Heart left ventricle (tissue), 16 donors: ENCODE measurements at places on chromosomes 1 and 21. TPM values are rescaled to one million over a fixed set of nuclear protein-coding genes. Genes with fewer than 3 reads are reported as not detected.

- H3K27me3 ChIP-seq: no peaks in the 10 kb centered on the region
- H3K27ac ChIP-seq: no peak overlapping the region
- DNase-seq: no peak
- no peaks in the 10 kb centered on the region for H3K4me1 ChIP-seq
These were observed 67.6 kb downstream of the FHAD1 start for GRCh38 chr1:15314328-15315281.

- no peak overlapping the region for H3K27ac ChIP-seq
- H3K27me3 ChIP-seq: peaks cover 11% of the 10 kb centered on the region
- H3K36me3 ChIP-seq: no peaks in the 10 kb centered on the region
- no peak overlapping the region for H3K4me3 ChIP-seq
- no peak for DNase-seq
These were observed 33.3 kb downstream of the RUNX3 start for GRCh38 chr1:24896596-24897262.

DNA sequence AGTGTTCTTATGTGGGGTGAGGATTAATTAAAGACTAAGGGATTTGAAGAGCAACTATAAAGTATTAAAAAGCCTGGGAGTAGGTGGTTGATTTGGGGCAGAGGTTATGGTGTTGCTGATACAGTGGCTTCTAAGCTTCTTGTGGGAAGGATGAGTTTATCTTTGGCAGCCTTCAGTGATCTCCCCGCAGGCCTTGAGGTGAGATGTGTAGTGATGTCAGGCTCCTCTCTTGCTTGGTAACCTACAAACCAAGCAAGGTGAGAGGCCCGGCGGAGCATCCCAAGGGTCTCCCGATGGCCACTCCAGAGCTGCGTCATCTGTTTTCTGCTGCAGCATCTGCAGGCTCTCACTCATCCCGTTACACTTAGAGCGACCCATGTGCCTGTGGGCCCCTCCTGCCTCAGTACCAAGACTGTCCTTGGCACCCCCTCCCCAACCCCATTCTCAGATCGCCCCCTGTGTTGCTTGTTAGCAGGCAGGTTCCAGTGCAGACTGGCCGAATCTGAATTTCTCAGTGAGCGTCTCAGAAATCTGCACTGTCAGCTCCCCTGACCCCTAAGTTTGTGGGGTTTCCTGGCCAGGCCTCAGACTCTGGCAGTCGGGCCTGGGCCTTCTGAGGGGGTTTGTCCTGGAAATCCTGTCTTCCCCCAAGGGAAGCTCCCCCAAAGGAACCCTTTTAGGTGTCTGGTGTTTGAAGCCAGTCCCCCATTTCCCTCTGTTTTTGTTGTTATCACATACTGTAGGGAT lies 77.9 kb downstream of the GALNT2 start:
- no peaks in the 10 kb centered on the region for H3K36me3 ChIP-seq
- H3K4me3 ChIP-seq: no peak overlapping the region
- no peak for DNase-seq
- H3K27ac ChIP-seq: no peak overlapping the region
- no peaks in the 10 kb centered on the region for H3K27me3 ChIP-seq
- peaks cover 15% of the 10 kb centered on the region for H3K4me1 ChIP-seq

- no peaks in the 10 kb centered on the region for H3K4me1 ChIP-seq
- no peaks in the 10 kb centered on the region for H3K36me3 ChIP-seq
- no peaks in the 10 kb centered on the region for H3K27me3 ChIP-seq
- no peak for DNase-seq
- no peak overlapping the region for H3K27ac ChIP-seq
- no peak overlapping the region for H3K4me3 ChIP-seq
These were observed 379.8 kb downstream of the PTPRC start for GRCh38 chr1:199018471-199019135.

GRCh38 chr1:56972976-56973375 lies 7.2 kb upstream of the C8B start:
- H3K4me1 ChIP-seq: no peaks in the 10 kb centered on the region
- H3K36me3 ChIP-seq: no peaks in the 10 kb centered on the region
- no peaks in the 10 kb centered on the region for H3K27me3 ChIP-seq
- DNase-seq: no peak
- no peak overlapping the region for H3K27ac ChIP-seq
- no peak overlapping the region for H3K4me3 ChIP-seq

GRCh38 chr1:85274969-85275453 lies 1.4 kb downstream of the BCL10 start:
- peaks cover 21% of the 10 kb centered on the region for H3K36me3 ChIP-seq
- H3K27me3 ChIP-seq: no peaks in the 10 kb centered on the region
- no peak for DNase-seq
- peak overlapping the region; percentile 97 for H3K27ac ChIP-seq
- peak overlapping the region; percentile 93 for H3K4me3 ChIP-seq

- H3K4me3 ChIP-seq: no peak overlapping the region
- no peak overlapping the region for H3K27ac ChIP-seq
- H3K36me3 ChIP-seq: no peaks in the 10 kb centered on the region
- DNase-seq: no peak
- no peaks in the 10 kb centered on the region for H3K27me3 ChIP-seq
- H3K4me1 ChIP-seq: no peaks in the 10 kb centered on the region
These were observed 22.8 kb downstream of the FAM20B start for GRCh38 chr1:179048339-179049124.

- no peaks in the 10 kb centered on the region for H3K4me1 ChIP-seq
- DNase-seq: peak; percentile 44
- peaks cover 19% of the 10 kb centered on the region for H3K27me3 ChIP-seq
- no peaks in the 10 kb centered on the region for H3K36me3 ChIP-seq
- no peak overlapping the region for H3K4me3 ChIP-seq
- H3K27ac ChIP-seq: no peak overlapping the region
These were observed 11.0 kb upstream of the RNU1-3 start for GRCh38 chr1:16677552-16678431.

GRCh38 chr1:201299968-201300367 lies 16.7 kb downstream of the PKP1 start:
- H3K27me3 ChIP-seq: no peaks in the 10 kb centered on the region
- peaks cover 15% of the 10 kb centered on the region for H3K4me1 ChIP-seq
- H3K36me3 ChIP-seq: no peaks in the 10 kb centered on the region
- H3K27ac ChIP-seq: no peak overlapping the region

GRCh38 chr21:44024887-44025353 lies 12.8 kb downstream of the TRAPPC10 start:
- H3K36me3 ChIP-seq: no peaks in the 10 kb centered on the region
- no peak overlapping the region for H3K27ac ChIP-seq
- no peaks in the 10 kb centered on the region for H3K27me3 ChIP-seq
- H3K4me1 ChIP-seq: peaks cover 61% of the 10 kb centered on the region
- H3K4me3 ChIP-seq: no peak overlapping the region

- peaks cover 43% of the 10 kb centered on the region for H3K4me1 ChIP-seq
- no peak overlapping the region for H3K4me3 ChIP-seq
- no peak overlapping the region for H3K27ac ChIP-seq
- no peak for DNase-seq
- H3K27me3 ChIP-seq: no peaks in the 10 kb centered on the region
- no peaks in the 10 kb centered on the region for H3K36me3 ChIP-seq
These were observed 24.4 kb downstream of the CRYAA start for GRCh38 chr21:43193088-43193650.

- H3K27me3 ChIP-seq: no peaks in the 10 kb centered on the region
- no peaks in the 10 kb centered on the region for H3K36me3 ChIP-seq
- H3K27ac ChIP-seq: no peak overlapping the region
These were observed 115.1 kb downstream of the RABGAP1L start for GRCh38 chr1:174274452-174274851.

DNA sequence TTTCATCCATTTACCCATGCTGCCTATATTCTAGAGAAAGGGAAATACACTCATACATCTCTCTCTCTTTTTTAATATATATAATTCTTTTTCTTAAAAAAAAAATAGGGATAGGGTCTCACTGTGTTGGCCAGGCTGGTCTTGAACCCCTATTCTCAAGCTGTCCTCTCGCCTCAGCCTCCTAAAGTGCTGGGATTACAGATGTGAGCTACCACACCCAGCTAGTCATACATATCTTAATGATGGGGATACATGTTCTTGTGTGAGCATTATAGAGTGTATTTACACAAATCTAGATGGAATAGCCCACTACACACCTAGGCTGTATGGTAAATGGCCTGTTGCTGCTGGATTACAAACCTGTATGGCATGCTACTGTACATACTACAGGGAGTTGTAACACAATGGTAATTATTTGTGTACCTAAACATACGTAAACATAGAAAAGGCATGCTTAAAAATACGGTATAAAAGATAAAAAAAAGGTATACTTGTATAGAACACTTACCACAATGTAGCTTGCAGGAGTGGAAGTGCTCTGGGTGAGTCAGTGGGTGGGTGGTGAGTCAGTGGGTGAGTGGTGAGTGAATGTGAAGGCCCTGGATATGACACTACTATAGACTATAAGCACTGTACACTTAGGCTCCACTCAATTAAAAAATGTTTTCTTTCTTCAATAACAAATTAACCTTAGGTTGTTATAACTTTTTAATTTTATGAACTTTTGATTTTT lies 72.9 kb downstream of the IVNS1ABP start:
- H3K27ac ChIP-seq: no peak overlapping the region
- no peaks in the 10 kb centered on the region for H3K36me3 ChIP-seq
- peaks cover 18% of the 10 kb centered on the region for H3K4me1 ChIP-seq

DNA sequence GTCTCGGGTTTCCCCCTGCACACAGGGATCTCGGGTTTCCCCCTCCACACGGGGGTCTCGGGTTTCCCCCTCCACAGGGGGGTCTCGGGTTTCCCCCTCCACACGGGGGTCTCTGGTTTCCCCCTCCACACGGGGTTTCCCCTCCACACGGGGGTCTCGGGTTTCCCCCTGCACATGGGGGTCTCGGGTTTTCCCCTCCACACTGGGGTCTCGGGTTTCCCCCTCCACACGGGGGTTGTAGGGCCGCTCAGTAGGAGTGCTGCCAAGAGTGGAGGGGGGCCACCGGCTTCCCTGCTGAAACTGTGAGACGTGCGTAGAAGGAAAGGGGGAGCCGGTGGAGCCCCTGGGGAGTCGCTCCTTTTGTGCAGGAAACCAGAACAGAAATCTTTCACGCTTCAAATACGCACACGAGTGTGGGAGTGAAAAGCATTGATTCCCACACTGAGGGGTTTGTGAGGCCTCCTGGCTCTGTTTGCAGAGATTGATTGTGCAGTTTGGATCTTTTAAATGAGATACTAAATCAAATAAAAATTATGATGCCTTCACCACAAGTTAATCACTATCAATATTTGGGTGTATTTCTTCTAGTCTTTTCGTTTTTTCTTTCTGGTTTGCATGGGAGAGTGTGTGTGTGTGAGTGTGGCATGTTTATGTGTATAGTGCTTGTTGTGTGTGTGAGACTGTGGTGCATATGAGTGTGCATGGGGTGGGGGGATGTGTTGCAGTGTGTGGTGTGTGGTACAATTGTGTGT lies 54.3 kb upstream of the TRAPPC10 start:
- H3K27ac ChIP-seq: no peak overlapping the region
- DNase-seq: no peak
- no peaks in the 10 kb centered on the region for H3K27me3 ChIP-seq
- H3K36me3 ChIP-seq: peaks cover 25% of the 10 kb centered on the region

DNA sequence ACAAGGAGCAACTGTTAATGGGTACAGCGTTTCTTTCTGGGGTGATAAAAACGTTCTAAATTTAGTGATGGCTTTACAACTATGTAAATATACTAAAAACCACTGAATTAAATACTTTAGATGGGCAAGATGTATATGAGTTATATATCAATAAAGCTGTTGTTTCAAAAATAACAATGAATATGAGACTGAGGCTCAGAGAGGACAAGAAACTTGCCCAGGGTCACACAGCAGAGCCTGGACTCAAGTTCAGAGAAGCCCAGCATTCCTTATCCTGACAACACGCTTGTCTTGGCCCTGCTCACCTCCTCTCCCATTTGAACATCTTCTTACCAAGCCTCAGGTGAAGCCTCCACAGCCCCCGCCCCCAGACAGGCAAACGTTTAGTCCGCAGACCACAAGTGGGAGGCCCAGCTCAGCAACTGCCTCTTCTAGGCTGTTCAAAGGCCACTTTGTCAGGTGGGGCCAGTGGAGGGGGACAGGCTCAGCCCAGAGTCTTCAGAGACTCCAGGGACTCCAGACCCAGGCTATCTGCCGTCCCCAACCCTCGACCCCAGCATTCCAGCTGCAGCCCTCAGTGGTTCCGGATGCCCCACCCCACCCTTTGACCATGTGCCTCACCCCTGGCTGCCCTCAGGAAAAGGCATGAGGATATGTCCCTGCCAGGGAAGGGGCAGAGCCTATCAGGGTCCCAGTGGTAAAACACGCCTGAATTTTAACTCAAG lies 17.9 kb downstream of the SDC3 start:
- no peaks in the 10 kb centered on the region for H3K36me3 ChIP-seq
- H3K4me3 ChIP-seq: no peak overlapping the region
- H3K27me3 ChIP-seq: no peaks in the 10 kb centered on the region

DNA sequence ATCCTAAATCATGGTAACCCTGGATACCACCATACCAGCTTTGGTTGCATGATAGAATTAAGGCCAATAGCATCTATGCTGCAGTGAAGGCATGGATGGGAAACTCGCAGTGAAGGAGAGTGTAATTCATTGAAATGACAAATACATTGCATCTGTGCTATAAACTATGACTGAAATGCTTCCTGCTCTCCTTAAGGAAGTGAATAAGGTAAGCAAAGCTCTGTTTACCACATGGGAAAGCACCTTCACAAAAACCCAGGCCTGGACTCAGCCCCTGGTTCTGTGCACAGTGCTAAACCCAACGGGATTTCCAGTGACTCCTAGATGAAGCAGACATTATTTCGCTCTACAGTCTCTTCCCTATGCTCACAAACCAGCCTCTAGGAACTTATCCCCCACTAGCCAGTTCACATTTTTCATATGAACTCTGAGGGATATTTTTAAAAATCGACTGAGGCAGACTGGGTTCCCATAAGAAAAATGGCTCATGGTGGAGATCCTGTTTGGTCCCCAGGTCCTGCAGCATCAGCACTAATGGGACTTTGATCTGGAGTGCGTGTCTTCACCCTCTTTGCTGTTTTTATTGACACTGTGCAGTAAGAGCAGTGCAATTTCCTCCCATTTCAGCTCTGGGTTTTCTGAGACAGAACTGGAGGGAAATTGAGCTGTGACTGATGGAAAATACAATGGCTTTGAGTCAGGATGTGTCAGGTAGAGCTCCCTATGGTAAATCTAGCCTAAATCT lies 362.7 kb downstream of the SIPA1L2 start:
- no peak overlapping the region for H3K27ac ChIP-seq
- no peaks in the 10 kb centered on the region for H3K36me3 ChIP-seq
- H3K4me1 ChIP-seq: peaks cover 3% of the 10 kb centered on the region

DNA sequence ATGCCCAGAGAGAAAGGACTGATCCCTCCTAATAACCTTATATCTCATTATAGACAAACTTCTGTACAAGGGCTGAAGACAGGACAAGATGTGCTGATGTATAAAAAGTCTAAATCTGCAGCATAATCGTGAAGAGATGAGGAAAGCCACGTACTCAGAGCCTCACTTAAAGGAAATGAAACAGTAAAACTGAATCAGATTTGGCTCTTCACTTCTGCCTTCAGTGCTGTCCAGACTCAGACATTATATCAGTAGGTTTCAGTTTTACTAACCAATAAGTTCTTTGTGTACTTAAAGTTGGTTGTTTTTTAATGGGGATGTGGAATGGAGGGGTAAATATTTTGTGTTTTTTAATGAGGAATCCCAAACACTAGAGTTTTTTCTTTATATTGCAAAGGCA lies 45.3 kb upstream of the RGS1 start:
- no peak overlapping the region for H3K27ac ChIP-seq
- no peak for DNase-seq
- no peaks in the 10 kb centered on the region for H3K4me1 ChIP-seq
- H3K36me3 ChIP-seq: no peaks in the 10 kb centered on the region
- no peaks in the 10 kb centered on the region for H3K27me3 ChIP-seq

GRCh38 chr1:68801440-68801839 lies 304.6 kb upstream of the DEPDC1 start:
- H3K27ac ChIP-seq: no peak overlapping the region
- H3K4me1 ChIP-seq: no peaks in the 10 kb centered on the region
- DNase-seq: no peak
- no peak overlapping the region for H3K4me3 ChIP-seq

The PTPRU gene
- 8.1 TPM for total RNA-seq

The SCAMP3 gene
- total RNA-seq: 78.7 TPM

The FLVCR1 gene
- 0.91 TPM for total RNA-seq

The ESRRG gene
- total RNA-seq: 27.8 TPM

The FMO5 gene
- 1.2 TPM for total RNA-seq

The ALDH9A1 gene
- total RNA-seq: 68.6 TPM

The NCMAP gene
- total RNA-seq: 0.29 TPM

The AMIGO1 gene
- 15.4 TPM for total RNA-seq
